ENCODE measurements at places on chromosomes 5 and 9. TPM values are rescaled to one million over a fixed set of nuclear protein-coding genes. Genes with fewer than 3 reads are reported as not detected.

The OR1N1 gene
- total RNA-seq, result 1.2 TPM

The MEIKIN gene
- not detected for total RNA-seq

The TMEM215 gene
- 3.1 TPM for total RNA-seq

The EXOSC2 gene
- 19.7 TPM for total RNA-seq

The SLC2A8 gene
- total RNA-seq, result 19.3 TPM

The PCDHA5 gene
- 8.4 TPM for total RNA-seq

The SH3RF2 gene
- total RNA-seq, result 4.8 TPM
